ENCODE measurements at places on chromosomes 12 and 14.

GRCh38 chr12:2347137-2347843, 294.5 kb downstream of the CACNA1C start:
- DNase-seq = no peak

- no peak for DNase-seq
Observed at GRCh38 chr14:64998455-64998931, 11.8 kb downstream of the FNTB start.

GRCh38 chr12:6953442-6954315, 2.5 kb downstream of the PTPN6 start:
- DNase-seq = no peak

DNA sequence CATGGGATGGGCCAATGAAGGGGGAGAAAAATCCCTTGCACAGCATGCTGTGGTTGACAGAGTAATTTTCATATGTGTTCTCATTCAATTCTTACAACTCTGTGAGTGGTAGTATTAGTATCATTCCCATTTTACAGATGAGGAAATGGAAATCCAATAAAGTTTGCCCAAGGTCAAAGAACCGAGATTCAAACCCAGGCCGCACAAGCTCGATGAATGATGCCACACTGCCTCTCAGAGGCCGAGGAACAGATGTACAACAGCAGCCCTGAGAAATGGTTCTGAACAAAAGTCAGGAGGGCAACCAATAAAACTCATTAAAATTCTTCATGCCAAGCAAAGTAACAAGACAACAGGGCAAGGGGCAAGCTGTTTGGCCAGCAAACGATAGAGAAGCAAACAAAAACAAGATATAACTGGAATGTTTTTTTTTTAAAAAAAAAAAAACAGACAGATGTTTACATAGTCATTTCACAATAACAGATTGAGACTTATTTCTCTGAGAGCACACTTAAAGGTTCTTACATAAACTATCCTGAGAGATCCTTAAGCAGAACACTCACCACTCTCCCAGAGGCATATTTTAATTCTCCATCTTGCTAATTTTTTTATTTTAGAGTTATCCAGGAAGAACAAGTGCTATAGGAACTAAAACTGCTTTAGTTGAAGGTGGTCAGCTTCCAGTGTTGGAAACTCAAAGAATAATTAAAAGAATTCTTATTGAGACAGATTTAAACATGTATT, 85.8 kb downstream of the EXOC5 start:
- no peak for DNase-seq

GRCh38 chr12:6031001-6031400, 85.9 kb upstream of the ANO2 start:
- DNase-seq = no peak

- no peak for DNase-seq
Observed at GRCh38 chr12:117472983-117473382, 111.6 kb upstream of the NOS1 start.

GRCh38 chr14:72788972-72789728, 104.8 kb downstream of the DPF3 start:
- DNase-seq = no peak

- DNase-seq = no peak
Observed at GRCh38 chr12:10276774-10277173, 30.9 kb upstream of the KLRD1 start.

DNA sequence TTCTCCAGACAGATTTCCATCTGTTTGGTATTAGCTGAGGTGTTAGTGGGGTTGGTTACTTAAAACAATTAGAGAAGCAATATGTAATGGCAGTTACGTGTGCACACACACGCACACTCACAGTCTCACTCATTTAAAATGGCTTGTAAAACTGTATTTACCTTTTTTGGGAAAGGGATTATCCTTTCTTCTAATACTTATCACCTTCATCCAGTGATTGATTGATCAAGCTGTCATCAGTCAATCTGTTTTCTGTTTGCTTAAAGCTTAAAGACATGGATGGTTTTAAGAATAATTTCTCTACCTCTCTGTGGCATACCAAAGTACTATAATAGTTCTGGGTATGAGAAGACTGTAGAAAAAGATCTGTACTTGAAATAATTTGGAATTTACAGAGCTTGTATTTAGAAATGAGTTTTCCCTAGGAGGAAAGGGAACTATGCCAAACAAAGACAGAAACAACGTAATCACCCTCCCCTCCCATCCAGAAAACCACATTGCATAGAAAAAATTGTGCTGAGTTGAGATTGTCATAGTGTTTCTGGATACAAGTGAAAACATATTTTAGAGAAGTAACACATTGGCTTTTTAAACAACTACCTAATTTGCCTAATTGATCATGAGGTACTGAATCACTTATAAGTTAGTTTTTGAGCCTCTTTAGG, 455.8 kb downstream of the PCNX1 start:
- DNase-seq = no peak

GRCh38 chr14:104800771-104801519, at the start of gene ZBTB42:
TSS of gene ZBTB42 (plus strand) at chr14:104801101. CDS start at chr14:104801198, 97 bp downstream.
- DNase-seq = no peak

GRCh38 chr14:68952531-68953195, 26.4 kb downstream of the ACTN1 start:
- DNase-seq = no peak

- DNase-seq = no peak
Observed at GRCh38 chr14:50398189-50398580, 1.5 kb upstream of the CDKL1 start.

GRCh38 chr12:5102261-5102789, 58.6 kb downstream of the KCNA5 start:
- no peak for DNase-seq

- no peak for DNase-seq
Observed at GRCh38 chr12:19884021-19884492, 444.8 kb downstream of the AEBP2 start.

DNA sequence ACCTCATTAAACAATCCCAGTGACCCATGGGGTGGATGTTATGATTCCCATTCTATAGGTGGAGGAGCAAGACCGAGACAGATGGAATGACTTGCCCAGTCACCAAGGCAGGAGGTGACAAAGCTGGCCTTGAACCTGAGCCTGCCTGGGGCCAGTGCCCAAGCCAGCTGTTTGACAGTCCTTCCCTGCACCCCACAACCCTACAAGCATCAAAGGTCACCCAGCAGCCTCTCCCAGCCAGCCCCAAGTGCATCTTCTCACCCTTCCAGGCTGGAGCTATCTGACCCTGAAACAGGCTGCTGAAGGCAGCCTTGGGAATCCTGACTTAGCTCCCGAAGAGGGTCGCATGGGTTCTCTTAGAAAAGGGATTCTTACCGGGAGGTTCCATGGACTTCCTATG, 20.3 kb downstream of the MMAB start:
- DNase-seq = no peak

- no peak for DNase-seq
Observed at GRCh38 chr12:16154990-16155389, 122.5 kb downstream of the SLC15A5 start.

- DNase-seq = no peak
Observed at GRCh38 chr12:51883998-51884675, 3.8 kb upstream of the ANKRD33 start.

- no peak for DNase-seq
Observed at GRCh38 chr12:51962737-51963136, 11.2 kb downstream of the ACVR1B start.

- no peak for DNase-seq
Observed at GRCh38 chr12:22160396-22161003, 114.5 kb downstream of the CMAS start.

- no peak for DNase-seq
Observed at GRCh38 chr12:104303538-104304151, at the start of gene EID3. TSS of gene EID3 (plus strand) at chr12:104303739. CDS start at chr12:104303935, 196 bp downstream.

DNA sequence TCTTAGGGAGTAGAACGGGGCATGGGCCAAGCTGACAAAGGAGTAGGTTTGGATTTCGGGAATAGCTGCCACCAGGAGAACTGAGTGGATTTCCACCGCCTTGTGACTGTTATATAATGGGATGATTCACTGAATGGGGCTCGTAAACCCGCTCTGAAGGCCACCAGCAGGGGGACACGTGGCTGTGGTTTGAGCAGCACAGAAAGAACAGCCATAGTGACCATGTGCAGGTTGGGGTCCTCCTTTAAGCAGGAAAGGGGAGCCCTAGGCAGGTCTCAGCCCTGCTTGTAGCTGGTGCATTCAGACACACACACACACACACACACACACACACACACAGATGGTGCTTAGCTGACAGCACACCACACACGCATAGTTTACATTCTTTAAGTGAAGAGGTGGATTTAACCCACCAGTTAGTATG, 8.6 kb upstream of the ASB2 start:
- no peak for DNase-seq

Measured in NCI-H1436 treated with DMSO at 0.1 percent for 48 hours (cell line).